Liver (tissue), 10 donors: ENCODE measurements at places on chromosomes 6 and 20. TPM values are rescaled to one million over a fixed set of nuclear protein-coding genes. Genes with fewer than 3 reads are reported as not detected.

SRC gene
- 3.3 TPM for polyA plus RNA-seq

ADAT2 gene
- 3.7 TPM for polyA plus RNA-seq

SLC35F1 gene
- 0.01 TPM for polyA plus RNA-seq

XKR7 gene
- not detected for polyA plus RNA-seq

CHD6 gene
- polyA plus RNA-seq: 21.5 TPM

ERVFRD-1 gene
- polyA plus RNA-seq: 0.28 TPM

NKAIN2 gene
- not detected for polyA plus RNA-seq

RPL7L1 gene
- polyA plus RNA-seq: 39.6 TPM

DNAH8 gene
- polyA plus RNA-seq: not detected

BPIFA1 gene
- polyA plus RNA-seq: not detected
